OCI-M1 (cell line): ENCODE measurements at places on chromosomes 5 and 9.

DNA sequence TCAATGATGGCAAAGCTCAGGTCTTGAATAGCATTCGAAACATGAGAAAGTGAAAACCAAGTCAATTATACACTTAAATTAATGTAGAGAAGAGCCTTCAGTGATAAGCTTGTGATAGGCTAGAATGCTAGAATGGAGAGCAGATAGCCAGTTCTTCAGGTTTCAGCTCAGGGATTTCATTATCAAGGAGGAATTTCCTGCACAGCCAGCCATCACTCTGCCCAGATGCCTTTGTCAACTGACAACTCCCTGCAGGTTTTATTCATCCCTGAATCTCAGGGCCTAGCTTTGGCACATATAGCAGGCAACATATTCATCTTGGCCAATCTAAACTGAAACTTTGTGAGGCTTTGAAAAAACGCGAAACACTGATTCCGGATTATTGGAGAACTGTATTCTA, 199.3 kb upstream of the CDH6 start:
- DNase-seq = no peak

GRCh38 chr5:117888688-117889087, 1099.7 kb downstream of the DTWD2 start:
- peak; percentile 34 for DNase-seq

- peak; percentile 54 for DNase-seq
Observed at GRCh38 chr5:87020099-87020934, 247.4 kb upstream of the RASA1 start.

DNA sequence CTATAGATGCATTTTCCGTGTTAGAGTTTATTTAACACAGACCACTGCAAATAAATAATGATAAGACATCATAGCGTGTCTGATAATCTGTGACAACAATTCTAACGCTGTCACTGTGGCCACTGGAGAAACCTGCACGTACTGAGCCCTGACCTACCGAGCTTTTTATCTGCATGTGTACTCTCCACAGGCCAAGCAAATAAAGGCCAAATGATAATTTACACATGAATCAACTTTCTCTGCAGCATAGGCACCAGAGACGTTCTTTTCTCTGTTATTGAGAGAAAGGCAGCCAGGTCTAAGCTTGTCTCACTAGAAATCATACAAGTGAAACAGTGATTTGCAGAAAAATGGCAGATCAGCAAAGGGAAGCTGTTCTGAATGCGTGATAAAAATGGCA, 75.8 kb downstream of the POU5F2 start:
- no peak for DNase-seq

DNA sequence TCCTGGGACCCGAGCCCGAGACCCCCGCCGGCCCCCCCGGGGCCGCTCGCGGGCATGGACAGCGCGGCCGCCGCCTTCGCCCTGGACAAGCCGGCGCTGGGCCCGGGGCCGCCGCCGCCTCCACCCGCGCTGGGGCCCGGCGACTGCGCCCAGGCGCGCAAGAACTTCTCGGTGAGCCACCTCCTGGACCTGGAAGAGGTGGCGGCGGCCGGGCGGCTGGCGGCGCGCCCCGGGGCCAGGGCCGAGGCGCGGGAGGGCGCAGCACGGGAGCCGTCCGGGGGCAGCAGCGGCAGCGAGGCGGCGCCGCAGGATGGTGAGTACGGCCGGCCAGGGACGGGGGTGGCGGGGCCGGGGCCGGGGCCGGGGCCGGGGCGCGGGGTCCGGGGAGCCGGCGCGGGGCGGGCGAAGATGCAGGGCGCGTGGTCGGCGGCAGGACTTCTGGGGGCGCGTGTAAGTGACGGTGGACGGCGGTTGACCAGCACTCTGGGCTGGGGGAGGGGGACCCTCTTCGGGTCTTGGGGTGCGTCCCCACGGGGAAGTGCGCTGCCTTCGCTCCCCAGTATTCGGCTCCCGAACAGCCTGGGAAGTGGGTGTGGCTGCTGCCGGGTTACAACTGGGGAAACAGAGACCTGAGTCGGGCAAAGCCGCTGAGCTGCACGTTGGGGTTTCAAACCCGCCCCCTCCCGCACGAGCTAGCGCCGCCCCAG, 520 bp downstream of the PRRX2 start:
- DNase-seq = no peak

DNA sequence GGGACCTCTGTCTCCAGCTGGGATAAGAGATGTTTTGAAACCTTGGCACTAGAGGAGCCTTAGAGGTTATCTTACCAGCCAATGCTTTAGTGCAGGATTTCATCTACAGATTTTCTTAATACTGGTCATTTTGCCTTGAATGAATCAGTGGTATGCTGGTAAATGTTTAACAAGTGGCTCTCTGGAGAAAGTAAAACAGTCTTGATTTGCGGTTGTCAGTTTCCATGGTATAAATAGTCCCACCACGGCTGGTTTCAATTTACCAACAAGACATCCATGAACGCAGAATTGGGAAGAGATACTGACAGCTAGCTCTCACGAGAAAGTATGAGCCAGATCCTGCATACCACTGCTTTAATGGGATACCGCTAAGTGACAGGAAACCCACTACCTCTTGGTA, 56.7 kb upstream of the CXCL14 start:
- no peak for DNase-seq

DNA sequence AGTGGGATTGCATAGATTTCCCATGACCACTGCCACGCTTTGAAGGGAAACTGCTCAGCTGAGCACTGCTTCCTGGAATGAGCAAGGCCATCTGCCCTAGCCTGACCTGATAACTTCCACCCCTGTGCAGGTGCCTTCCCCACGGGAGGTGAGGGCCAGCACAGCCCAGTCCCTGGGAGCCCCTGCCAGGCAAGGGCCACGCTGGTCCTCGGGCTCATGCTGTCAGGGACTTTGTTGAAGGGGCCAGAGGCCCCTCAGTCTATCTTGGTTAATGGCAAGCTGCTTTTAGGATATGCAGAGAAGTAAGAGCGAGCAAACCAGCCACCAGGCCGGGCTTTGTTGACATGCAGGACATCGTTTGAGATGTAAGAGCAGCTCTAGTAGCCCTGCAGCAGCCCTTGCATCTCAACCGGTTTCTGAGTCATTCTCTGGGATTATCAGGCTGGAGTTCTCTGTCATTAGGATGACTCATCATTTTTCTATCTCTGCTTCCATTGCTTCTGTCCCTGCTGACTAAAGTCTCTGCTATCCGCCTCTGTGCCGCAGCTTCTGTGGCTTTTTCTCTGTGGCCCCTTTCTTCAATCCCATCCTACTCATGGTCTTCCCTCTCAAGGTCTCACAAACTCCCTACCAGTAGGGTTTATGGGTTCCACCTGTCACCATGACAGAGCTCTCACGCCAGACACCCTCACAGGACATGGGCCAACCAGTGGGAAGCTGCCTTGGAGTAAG, 30.6 kb upstream of the IQGAP2 start:
- DNase-seq = peak; percentile 80

DNA sequence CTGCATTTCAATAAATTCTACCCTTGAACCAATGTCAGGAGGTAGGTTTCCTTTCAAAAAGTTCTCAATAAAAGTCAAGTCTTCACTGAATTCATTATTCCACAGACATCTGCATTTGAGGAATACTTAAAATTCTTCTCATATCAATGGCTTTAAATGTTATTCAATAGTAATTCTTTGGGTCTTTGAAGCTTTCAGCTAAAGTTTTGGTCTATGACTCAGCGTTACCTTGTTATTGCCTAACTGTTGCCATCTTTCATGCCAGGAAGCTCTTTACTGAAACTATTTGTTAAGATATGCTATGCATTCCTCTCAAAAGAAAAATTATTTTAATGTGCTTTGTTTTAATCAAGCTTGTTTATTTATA, 170.5 kb downstream of the NNT start:
- peak; percentile 73 for DNase-seq

DNA sequence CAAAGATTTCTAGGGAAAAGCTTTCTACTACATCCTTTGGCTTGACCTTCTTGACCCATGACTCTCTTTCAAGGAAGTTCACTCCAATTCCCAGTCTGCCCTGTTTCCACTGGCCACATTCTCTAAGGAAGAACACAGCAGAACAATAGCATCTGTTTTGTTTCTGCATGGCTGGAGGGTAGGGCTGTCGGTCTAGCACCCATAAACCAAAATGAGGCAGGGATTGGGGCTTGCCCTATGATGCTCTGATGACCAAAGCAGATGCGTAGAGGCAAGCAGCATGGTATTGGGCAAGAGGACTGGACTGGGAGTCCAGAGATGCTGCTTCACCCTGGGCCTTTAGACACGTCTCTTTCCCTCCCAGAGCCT, 24.1 kb downstream of the GOLGA2 start:
- no peak for DNase-seq

GRCh38 chr5:125014202-125014601, 267.8 kb upstream of the ZNF608 start:
- no peak for DNase-seq

- peak; percentile 45 for DNase-seq
Observed at GRCh38 chr5:10592601-10593000, 28.7 kb downstream of the ANKRD33B start.

GRCh38 chr5:143614831-143615230, 197.1 kb upstream of the HMHB1 start:
- no peak for DNase-seq

- no peak for DNase-seq
Observed at GRCh38 chr5:3364941-3365340, 230.7 kb upstream of the IRX1 start.

GRCh38 chr5:125597338-125597737, 825.9 kb upstream of the GRAMD2B start:
- no peak for DNase-seq

DNA sequence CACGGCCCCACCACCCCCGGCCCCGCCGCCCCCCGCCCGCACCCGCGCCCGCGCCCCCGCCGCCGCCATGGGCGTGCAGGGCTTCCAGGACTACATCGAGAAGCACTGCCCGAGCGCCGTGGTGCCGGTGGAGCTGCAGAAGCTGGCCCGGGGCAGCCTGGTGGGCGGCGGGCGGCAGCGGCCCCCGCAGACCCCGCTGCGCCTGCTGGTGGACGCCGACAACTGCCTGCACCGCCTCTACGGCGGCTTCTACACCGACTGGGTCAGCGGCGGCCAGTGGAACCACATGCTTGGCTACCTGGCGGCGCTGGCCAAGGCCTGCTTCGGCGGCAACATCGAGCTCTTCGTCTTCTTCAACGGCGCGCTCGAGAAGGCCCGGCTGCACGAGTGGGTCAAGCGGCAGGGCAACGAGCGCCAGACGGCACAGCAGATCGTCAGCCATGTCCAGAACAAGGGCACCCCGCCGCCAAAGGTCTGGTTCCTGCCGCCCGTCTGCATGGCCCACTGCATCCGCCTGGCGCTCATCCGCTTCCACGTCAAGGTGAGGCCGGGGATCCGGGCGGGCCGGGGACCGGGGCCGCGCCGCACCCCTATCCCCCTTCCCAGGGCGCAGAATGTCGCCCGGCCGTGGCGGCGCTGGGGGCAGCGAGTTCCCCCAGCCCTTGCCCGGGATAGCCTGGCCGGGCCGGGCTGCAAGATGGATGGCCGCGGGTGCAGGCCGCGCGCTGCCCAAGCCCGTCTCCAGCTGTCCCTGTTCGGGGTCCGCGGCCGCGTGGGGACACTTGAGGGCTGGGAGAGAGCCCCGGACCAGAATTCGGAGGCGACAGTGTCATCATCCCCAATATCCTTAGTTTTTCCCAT, 594 bp downstream of the FAM120A start:
- peak; percentile 55 for DNase-seq

- peak; percentile 70 for DNase-seq
Observed at GRCh38 chr5:38193015-38193581, 65.3 kb upstream of the EGFLAM start.

DNA sequence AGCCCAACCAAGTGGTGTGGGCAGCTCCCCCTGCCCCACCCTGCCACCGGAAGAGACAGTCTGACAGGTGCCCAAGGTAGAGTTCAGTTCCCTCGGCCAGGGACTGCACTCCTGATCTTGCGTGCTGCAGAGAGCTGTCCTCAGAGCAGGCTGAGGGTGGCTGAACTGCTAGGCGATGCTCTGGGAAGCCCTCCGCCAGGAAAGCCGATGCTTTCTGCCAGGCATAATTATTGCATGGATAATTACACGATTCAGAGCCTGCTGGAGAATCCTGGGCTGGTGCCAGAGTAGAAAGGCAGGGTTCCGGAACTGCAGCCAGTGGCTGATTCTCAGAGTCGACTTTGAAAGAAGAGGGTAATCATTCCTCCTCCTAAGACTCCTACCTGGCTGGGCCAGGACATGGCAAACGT, 19.3 kb downstream of the KCNIP1 start:
- no peak for DNase-seq

- no peak for DNase-seq
Observed at GRCh38 chr5:1523480-1523792, 324 bp downstream of the LPCAT1 start.

DNA sequence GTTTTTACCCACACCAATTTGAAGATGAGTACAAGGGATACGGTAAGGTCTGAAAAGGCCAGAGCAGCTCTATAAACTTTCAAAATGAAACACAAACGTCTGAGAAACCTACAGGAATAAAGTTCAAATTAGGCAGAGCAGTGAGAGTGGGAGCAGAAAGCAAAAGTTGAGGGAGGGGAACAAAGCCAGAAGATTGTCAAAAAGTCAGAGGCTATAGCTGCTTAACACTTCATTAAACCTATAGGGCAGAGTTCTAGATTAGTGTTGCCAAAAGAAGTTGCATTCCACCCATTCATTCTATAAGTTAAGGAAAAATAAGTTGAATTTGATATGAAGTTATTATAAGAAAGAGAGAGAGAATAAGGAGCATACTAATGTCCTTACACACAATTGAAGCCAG, 309.6 kb upstream of the CD180 start:
- no peak for DNase-seq

DNA sequence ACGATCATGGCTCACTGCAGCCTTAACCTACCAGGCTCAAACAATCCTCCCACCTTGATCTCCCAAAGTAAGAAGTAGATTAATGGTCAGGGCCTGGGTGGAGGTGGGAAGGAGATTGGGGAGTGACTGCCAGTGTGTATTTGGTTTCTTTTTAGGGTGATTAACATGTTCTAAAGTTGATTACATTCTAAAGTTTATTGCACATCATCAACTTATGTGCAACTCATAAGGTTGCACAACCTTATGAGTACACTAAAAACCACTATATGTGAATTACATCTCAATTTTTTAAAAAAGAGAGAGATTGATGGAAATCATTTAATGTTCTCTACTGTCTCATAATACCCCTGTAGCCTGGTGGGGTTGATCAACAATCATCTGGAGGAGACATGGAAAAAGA, 218.1 kb downstream of the AOPEP start:
- DNase-seq = no peak

GRCh38 chr5:59161221-59162105, 578.6 kb downstream of the RAB3C start:
- DNase-seq = no peak

- no peak for DNase-seq
Observed at GRCh38 chr9:99445371-99445891, 223.3 kb downstream of the SEC61B start.

- no peak for DNase-seq
Observed at GRCh38 chr5:61245936-61246335, 83.7 kb upstream of the SMIM15 start.

- DNase-seq = no peak
Observed at GRCh38 chr5:33936004-33936380, 194 bp upstream of the RXFP3 start.
